CD4-positive, alpha-beta T cell (primary cell): ENCODE measurements at places on chromosomes 6 and 20.

DNA sequence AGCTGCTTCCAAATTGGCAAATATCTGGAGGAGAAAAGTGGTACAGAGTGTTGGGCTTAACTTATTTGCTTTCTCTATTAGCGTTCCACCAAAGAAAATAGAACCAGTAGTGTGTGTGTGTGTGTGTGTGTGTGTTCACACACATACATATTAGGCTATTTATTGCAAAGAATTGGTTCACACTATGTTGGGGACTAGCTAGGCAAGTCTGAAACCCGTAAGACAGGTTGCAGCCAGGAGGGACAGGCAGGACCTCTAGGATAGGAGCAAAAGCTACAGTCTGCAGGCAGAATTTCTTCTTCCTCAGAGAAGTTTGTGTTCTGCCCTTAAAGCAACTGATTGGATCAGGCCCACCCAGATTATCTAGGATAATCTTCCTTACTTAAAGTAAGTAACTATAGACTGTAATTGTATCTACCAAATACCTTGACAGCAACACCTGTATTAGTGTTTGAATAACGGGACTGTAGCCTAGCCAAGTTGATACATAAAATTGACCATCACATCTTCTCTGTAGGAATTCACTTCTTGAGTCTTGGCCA, 12.8 kb downstream of the KCTD20 start:
- no peak for DNase-seq

- no peak for DNase-seq
These were observed 77.6 kb downstream of the WASF1 start for GRCh38 chr6:110101885-110102284.

GRCh38 chr20:36144336-36144735, 10.2 kb upstream of the EPB41L1 start:
- no peak for DNase-seq

DNA sequence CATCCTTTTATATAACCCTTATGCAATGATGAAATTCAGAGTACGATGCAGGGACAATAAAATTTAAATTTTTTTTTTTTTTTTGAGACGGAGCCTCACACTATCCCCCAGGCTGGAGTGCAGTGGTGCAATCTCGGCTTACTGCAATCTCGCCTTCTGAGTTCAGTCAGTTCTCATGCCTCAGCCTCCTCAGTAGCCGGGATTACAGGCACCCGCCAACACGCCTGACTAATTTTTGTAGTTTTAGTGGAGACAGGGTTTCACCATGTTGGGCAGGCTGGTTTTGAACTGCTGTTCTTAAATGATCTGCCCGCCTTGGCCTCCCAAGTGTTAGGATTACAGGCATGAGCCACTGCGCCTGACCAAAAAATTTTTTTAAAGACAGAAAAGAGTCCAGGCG, 15.2 kb downstream of the MTO1 start:
- no peak for DNase-seq

- DNase-seq: no peak
These were observed 753.1 kb downstream of the MAFB start for GRCh38 chr20:39935901-39936300.

DNA sequence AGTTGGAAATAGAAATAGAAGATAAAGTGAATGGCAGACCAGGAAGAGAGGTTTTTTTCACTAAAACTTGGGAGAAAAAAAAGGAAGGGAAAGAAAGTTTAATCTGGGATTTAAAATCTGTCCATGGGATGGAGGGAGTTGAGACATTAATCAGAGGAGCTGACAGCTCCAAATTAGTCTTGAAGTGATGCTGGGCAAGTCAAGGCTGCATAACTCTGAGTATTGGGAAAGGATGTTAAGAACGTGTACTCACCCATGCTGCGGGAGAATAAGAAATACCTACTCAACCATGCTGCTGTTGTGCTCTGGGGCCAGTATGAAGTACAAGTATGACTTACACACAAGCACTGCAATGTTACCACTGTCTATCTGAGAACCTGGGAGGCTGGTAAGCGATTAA, 47.5 kb downstream of the SNRNP48 start:
- DNase-seq: no peak

GRCh38 chr20:48070991-48071652, 285.8 kb upstream of the SULF2 start:
- no peak for DNase-seq

- DNase-seq: no peak
These were observed 17.4 kb upstream of the NPEPL1 start for GRCh38 chr20:58675146-58675584.

DNA sequence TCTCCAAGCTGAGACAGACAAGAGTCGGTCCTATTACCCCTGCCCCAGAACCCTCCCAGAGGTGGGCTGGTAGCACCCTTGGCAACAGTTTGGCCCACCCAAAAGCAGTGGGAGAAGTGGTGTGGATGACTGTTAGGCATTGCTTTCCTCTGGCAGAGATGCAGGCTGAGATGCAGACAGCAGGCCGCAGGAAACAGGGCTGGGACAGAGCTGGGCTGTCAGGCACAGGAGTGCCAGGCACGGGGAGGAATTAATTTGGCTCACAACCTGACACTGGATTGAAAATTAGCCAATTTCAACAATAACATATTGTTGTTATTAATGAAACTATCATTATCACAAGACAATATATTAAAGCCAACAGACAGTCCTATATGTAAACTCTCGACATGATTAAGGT, 15.7 kb upstream of the SIRT5 start:
- DNase-seq: no peak

DNA sequence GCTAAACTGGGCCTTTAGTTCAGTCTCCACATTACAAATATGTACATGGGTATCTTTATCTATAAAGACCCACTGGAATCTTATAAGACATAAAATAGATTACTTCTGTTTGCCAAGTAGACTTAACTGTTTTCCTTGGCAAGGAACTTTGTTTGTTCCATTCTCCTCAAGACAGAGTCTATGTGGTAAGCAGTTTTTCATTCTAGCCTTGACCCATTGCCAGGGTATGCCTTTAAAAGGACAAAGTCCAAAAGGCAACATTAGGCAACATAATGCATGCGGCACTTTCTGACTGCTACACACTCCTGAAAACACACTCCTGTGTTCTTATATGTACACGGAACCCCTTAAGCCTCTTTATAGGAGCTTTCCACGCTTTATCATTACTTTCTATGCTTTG, 20.4 kb downstream of the VNN1 start:
- no peak for DNase-seq

- peak; percentile 46 for DNase-seq
These were observed 8.4 kb upstream of the STK35 start for GRCh38 chr20:2093159-2093781.

DNA sequence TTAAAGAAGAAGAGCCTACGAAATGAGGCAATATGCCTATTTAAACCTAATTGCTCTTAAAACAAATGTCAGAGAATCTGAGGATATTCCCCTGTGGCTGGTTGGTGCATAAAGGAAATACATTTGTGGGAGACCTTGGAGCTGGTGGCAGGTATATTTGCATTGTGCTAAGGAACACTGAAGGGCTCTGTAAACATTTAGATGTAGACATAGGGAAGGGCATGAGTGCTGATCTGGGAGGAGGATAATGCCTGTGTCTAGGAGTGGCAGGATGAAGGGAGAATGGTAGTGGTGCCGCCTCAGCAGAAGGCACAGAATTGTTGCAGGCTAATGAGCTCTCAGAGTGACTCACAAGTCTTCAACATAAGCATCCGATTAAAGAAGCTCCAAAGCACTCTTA, 85.8 kb downstream of the CD164 start:
- no peak for DNase-seq

- no peak for DNase-seq
These were observed 108.6 kb upstream of the VGLL2 start for GRCh38 chr6:117156741-117157140.

- DNase-seq: no peak
These were observed 253.3 kb upstream of the ECI2 start for GRCh38 chr6:4388675-4389074.

DNA sequence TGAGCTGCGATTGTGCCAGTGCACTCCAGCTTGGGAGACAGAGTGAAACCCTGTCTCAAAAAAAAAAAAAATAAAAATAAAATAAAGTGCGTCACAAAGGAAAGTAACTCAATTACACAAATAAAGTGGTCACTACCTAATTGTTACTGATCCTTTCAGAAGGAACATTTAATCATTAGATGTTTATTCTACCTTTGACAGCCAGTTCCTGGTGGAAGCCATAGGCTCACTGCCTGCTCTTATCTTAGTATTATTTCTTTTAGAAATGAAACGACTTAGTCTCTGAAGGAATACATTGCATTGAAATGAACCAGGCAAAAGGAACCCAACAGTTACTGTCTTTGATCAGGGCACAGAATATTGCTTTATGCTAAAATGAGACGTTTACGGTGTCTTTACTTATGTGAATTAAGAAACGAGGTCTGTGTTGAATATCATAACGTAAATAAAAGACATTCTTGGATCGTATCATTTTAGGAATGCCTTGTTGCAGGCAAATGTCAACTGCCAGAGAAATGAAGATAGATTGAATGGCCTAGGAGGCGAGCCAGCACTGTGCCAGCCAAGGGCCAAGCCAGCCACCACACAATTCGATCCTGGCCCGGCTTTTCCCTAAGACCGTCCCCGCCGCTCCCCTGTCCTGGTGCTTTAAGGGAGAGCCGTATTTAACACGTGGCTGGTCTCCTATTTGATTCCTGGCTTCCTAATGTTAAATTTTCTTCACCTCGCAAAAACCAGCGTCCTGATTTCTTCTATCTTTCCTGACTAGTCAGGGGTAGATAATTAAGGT, 136.7 kb upstream of the GMDS start:
- no peak for DNase-seq

DNA sequence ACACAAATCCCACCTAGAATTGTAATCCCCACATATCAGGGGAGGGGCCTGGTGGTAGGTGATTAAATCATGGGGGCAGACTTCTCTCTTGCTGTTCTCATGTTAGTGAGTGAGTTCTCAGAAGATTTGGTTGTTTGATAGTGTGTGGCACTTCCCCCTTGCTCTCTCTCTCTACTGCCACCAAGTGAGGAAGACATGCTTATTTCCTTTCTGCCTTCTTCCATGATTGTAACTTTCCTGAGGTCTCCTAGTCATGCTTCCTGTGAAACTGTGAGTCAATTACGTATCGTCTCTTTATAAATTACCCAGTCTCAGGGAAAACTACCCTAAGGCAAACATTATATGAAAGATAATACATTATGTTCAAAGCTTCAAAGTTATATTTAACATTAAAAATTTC, 1297.5 kb upstream of the CITED2 start:
- no peak for DNase-seq

DNA sequence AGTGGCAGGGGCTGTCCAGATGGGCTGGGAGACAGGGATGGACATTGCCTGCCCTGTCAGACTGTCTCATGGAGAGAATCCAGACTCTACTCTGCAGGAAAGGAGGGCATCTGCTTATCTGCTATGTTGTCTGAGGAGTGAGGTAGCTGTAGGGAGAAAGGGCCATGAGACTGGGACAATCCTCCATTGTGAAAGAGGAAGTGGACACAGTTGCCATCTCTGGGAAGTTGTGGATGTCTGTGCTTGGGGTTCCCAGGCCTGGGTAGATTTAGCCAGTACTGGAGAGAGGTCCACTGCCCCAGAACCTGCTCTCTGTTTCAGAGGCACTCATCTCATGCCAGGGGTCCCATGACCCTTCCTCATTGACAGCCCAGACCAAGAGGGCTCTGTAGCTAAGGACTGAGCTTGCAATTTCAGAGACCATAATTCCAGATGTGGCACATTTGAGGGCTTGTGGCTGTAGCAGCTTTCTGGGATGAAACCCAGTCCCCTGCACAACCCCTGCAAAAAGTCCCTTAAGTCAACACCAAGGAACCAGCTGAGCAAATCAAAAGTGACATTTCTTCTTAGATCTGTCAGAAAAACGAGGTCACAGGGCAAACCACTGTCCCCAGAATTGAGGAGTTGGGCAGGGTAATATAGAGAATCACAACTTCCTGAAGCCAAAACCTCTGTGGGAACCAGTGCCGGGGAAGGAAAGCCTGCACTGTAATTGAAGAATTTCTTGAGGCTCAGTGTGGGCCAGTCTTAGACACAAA, 4.1 kb upstream of the SIRPG start:
- no peak for DNase-seq

DNA sequence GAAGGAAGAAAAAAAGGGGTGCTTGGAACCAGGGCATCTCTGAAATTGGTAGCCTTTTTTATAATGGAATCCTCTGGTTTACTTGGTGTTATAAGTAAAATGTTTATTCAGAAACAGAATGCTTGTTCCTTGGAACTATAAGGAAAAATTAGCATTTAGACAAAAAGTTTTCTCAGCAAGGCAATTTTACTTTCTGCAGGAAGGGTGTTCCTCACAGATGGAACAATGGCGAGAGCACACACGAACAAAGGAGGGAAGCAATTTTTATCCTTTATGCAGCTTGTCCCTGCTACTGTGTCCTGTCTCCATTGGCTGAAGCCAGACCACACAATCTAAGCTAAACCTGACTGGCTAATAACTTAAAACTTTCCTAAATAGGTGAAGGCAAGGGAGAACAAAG, 22.7 kb upstream of the FANCE start:
- DNase-seq: no peak

GRCh38 chr6:119148098-119148824, 69.8 kb upstream of the FAM184A start:
- DNase-seq: no peak

GRCh38 chr20:354298-354977, 7.5 kb downstream of the NRSN2 start:
- DNase-seq: peak; percentile 71

- DNase-seq: peak; percentile 4
These were observed 534 bp downstream of the NANP start for GRCh38 chr20:25623225-25623735.
